ENCODE measurements at places on chromosomes 16 and 17.
A peak's percentile ranks its signal among the peaks of the same experiment; 100 is the strongest.

DNA sequence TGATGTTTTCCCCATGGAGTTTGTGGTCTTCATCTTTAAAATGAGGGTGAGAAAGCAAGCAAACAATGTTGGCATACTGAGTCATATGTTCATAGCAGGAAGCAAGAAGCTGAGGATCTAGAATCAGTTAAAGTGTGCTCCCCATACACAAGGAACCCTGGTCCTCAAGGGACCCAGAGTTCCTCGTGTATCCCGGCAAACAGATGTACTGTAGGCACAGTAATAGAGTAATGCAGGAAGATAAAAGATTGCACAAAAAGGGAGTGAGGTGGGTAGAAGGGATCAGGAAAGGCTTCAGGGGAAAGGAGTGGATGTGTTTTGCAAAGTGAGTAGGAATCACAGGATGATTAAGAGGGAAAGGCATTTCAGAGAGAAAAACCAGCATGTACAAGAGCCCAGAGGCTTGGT, 412.3 kb upstream of the CDH11 start:
- no peak for DNase-seq

DNA sequence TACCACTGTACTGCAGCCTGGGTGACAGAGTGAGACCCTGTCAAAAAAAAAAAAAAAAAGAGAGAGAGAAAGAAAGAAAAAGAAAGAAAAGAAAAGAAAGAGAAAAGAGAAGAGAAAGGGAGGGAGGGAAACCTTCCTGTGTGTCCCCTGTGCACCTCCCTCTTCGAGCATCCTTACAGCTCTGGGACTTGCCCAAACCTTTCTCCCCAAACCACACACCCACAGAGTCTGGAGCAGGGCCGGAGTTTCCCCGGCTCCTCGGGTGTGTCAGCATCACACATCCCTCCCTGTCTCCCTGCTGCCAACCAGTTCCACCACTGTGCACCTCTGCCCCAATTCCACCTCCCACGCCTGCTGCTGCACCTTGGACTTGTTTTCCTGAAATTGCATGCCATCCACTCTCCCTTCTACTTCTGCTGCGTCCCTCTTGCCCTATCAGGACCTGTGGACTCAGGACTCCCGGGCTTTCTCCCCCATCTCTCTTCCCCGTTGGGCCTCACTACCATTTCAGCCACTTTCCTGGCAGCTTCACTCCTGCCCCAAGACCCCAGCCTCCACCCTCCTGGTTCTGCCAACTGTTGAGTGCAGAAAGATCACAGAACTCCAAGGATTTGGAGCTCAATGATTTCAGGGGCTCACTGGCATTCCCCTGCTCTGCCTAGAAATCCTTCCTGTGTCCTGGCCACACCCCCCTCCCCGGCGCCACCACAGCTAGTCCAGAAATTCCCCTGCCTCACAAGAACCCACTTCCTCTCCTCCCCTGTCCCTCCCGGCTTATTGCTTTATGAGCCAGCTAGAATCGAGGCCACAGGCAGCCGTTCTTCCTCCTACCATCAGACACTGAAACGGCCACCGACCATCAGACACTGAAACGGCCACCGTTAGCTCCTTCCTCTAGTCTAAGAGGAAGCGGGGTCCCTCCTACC, 3.7 kb upstream of the CDK3 start:
- DNase-seq, result peak; percentile 51

GRCh38 chr16:21625026-21625425, 25.6 kb downstream of the METTL9 start:
- no peak for DNase-seq

GRCh38 chr16:51982715-51983680, 563.9 kb downstream of the TOX3 start:
- DNase-seq, result no peak

DNA sequence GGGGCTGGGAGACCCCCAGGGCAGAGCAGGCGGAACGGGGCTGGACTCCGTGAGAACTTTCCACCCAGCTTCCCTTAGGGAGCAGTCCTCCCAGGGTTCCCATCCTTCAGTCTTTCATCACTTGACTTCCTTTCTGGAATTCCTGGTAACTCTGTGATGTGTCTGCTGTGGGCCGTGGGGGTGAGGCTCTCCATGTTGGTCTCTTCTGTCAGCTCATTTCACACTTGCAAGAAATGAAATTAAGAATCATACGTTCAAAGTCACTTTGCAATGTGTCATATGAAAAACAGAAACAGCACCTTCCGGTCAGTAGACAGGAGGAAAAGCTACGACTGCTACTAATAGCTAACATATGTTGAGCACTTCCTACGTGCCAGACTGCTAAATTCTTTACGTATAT, 5.4 kb upstream of the BBS2 start:
- DNase-seq, result no peak

DNA sequence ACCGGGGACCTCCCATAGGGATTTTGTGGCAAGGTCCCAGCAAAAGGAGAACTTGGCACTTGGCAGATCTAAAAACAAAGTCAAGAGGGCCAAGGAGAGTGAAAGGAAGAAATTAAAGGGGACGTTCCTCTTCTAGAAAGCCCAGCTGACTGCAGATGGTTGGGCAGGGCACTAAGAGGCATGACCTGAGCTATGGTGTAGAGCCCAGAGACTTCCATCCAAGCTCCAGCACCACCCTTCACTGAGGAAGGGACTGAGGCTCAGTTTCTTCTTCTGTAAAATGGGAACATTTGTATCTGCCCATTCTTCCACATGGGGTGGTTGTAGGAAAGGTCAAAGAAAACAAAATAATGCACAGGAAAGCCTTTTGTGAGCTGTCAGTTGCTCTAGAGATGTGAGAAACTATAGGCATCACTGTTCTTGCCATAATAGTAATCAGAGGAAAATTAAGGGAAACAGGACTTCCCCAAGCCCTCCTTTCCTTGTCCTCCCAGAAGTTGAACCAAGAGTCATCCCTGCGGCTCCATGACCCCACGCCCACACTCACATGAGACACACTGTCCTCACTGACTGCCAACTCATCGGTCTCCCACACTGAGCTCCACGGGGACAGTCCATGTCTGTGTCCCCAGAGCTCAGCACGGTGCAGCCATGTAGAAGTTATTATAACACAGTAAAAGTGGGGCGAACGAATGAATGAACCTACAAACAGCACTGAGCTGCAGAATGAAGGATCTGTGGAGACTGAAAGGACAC, 10.4 kb downstream of the CD300LF start:
- no peak for DNase-seq

- DNase-seq, result peak; percentile 85
These were observed at the start of gene NLRC5 for GRCh38 chr16:56988948-56989945. NLRC5 (plus strand) TSS chr16:56989557; CDS start chr16:57020713, 31,156 bp downstream.

DNA sequence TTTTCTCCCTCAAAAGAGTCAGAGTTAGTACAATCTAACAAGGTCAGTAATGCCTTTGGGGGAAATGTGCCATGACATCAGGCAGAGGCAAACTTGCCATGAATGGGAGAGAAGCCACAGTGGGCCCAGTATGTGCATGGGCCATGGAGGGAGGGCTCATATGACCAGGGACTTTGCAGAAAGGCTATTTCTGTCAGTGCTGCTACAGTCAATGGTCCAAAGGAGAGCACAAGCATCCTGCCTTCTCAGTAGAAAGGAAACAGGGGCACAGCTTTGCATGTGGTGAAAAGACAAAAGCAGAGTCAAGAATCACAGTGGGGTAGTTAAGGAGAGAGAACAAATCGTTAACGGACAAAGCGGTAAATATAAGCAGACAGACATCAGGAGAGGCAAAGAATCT, 11.2 kb upstream of the CORO6 start:
- DNase-seq, result no peak

GRCh38 chr16:71288570-71288889, 672 bp downstream of the CMTR2 start:
- no peak for DNase-seq

- DNase-seq, result no peak
These were observed 13.5 kb downstream of the COX6A2 start for GRCh38 chr16:31414706-31415105.

DNA sequence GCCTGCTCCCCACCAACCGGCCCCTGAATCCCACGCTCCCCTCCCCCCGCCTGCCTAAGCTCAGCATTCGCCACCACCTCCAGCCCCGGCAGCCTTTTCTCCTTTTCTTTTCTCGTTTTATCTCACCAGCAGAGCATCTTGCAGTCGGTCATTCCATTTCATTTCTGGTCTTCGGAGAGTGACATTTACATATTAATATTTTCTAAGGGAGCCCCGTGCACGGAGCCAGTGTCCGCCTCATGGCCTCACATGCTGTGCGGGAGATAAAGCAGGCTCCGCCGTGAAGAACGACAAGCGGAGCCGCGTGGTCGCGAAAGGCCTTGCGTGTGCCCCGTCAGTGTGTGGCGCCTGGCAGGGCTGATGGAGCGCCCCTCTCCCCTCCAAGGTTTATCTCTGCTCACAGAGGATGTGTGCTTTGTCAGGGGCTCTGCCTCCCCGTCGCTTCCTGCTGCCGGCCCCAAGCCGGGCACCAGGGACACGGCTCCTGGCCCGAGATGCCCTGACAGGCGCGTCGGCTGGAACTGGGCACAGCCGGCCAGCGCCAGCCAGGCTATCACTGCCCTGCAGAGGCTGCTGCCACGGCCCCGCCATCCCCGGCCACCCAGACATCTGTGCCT, 95.5 kb upstream of the GSE1 start:
- DNase-seq, result no peak

DNA sequence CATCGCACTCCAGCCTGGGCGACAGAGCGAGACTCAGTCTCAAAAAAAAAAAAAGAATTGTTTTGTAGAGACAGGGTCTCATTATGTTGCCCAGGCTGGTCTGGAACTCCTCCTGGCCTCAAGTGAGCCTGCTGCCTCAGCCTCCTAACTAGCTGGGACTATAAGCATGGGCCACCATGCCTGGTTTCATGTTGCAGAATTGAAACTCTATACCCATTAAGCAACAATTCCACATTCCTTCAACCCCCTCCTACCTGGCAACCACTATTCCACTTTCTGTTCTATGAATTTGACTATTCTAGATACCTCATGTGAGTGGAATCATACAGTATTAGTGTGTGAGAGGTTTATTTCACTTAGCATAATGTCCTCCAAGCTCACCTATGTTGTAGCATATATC, 24.5 kb downstream of the RNF135 start:
- no peak for DNase-seq

Data from T-helper 17 cell (primary cell).